ENCODE measurements at places on chromosomes 3 and 15.

GRCh38 chr3:71530903-71531530 is 52.5 kb downstream of the FOXP1 start:
- no peaks in the 10 kb centered on the region for H3K27me3 ChIP-seq
- H3K4me3 ChIP-seq: no peak overlapping the region
- peaks cover 37% of the 10 kb centered on the region for H3K4me1 ChIP-seq

- no peaks in the 10 kb centered on the region for H3K4me1 ChIP-seq
- no peaks in the 10 kb centered on the region for H3K36me3 ChIP-seq
- no peak overlapping the region for H3K4me3 ChIP-seq
- no peak overlapping the region for H3K27ac ChIP-seq
- no peaks in the 10 kb centered on the region for H3K27me3 ChIP-seq
These were observed 229.3 kb downstream of the MCTP2 start for GRCh38 chr15:94460624-94461023.

- no peaks in the 10 kb centered on the region for H3K27me3 ChIP-seq
- no peak overlapping the region for H3K27ac ChIP-seq
- no peaks in the 10 kb centered on the region for H3K4me1 ChIP-seq
- no peaks in the 10 kb centered on the region for H3K36me3 ChIP-seq
These were observed 163.8 kb upstream of the CMC1 start for GRCh38 chr3:28077572-28077971.

GRCh38 chr3:195185583-195185982 is 85.4 kb downstream of the XXYLT1 start:
- H3K4me1 ChIP-seq: peaks cover 37% of the 10 kb centered on the region
- no peaks in the 10 kb centered on the region for H3K27me3 ChIP-seq
- no peak overlapping the region for H3K27ac ChIP-seq
- no peaks in the 10 kb centered on the region for H3K36me3 ChIP-seq
- DNase-seq: no peak

GRCh38 chr3:158763421-158763820 is 31.2 kb upstream of the RARRES1 start:
- H3K4me3 ChIP-seq: no peak overlapping the region
- H3K4me1 ChIP-seq: peaks cover 13% of the 10 kb centered on the region
- H3K27ac ChIP-seq: no peak overlapping the region
- no peaks in the 10 kb centered on the region for H3K36me3 ChIP-seq
- H3K27me3 ChIP-seq: no peaks in the 10 kb centered on the region
- no peak for DNase-seq

DNA sequence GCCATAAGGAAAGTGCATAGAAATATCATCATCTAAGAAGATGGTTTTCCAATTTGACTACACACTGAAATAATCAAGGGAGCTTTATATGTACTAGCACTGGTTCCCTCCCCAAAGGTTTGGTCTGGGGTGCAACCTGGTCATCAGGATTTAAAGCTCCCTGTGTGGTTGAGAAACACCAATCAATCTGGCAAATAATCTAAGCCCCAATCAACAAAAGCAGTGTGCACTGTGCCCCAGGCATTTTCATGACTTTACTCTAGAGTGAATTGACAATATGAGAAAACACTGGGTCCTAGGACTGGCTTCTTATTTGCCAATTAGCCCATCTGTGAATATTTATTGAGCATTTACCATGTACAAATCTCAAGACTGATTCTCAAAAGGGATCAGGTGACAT is 255.1 kb downstream of the MEIS2 start:
- no peaks in the 10 kb centered on the region for H3K4me1 ChIP-seq
- DNase-seq: no peak
- no peaks in the 10 kb centered on the region for H3K27me3 ChIP-seq
- no peak overlapping the region for H3K27ac ChIP-seq
- H3K4me3 ChIP-seq: no peak overlapping the region

DNA sequence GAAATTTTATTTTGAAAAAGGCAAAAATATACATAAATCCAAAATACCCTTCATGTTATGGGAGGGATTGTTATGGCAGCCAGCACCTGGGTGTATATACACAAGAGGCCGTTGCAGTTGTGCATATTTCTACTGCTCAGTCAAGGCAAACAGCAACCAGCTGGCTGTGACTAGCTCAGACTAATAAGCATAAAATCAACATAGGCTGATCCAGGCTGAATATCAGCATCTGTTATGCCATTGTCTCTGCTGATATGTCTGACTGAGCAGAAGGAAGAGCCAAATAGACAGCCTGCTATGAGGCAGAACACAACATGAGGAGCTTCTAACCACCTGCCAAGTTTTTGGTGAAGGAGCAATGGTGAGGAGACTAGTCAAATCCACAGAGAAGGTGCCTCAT is 457.5 kb upstream of the ALCAM start:
- peaks cover 20% of the 10 kb centered on the region for H3K4me1 ChIP-seq
- peak overlapping the region; percentile 84 for H3K27ac ChIP-seq
- H3K4me3 ChIP-seq: no peak overlapping the region
- H3K36me3 ChIP-seq: no peaks in the 10 kb centered on the region

GRCh38 chr3:18840535-18841137 is 307.7 kb upstream of the KCNH8 start:
- H3K27ac ChIP-seq: no peak overlapping the region
- H3K4me1 ChIP-seq: no peaks in the 10 kb centered on the region
- no peak overlapping the region for H3K4me3 ChIP-seq
- no peaks in the 10 kb centered on the region for H3K36me3 ChIP-seq
- no peaks in the 10 kb centered on the region for H3K27me3 ChIP-seq
- no peak for DNase-seq

DNA sequence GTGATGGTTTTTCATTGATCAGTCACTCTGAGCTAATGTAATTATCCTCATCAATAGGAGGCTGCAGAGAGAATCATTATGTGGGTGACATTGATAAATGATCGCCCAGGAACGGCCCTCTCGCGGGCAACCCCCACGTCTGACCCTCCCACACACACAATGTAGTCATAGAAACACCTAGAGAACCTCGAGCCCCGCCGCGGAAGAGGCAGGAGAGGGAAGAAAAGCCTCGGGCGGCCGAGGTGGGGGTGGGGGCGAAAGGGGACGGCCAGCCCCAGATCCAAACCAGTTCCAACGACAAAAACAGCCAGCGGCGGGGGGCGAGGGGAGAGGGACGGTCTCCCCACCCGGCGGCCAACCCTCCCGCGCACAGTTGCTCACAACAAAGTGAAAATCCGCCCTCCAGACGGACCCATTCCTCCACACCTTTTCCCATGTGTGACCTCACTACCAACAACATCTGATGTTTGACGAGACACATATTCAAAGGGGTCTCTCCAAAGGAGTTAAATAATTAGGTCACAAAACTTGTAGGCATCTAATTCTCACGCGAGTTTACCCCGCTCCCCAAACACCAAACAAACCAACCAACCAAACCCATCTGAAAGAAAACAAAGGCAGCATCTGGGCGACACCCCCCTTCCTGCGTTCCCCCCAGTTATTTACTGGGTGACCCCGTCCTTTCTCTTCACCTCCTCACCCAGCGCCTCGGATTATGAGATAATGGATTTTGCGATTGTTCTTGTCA is 213.0 kb downstream of the MEIS2 start:
- peaks cover 4% of the 10 kb centered on the region for H3K36me3 ChIP-seq
- peaks cover 22% of the 10 kb centered on the region for H3K4me1 ChIP-seq
- H3K4me3 ChIP-seq: peak overlapping the region; percentile 59
- peak; percentile 59 for DNase-seq
- H3K27me3 ChIP-seq: peaks cover 57% of the 10 kb centered on the region

DNA sequence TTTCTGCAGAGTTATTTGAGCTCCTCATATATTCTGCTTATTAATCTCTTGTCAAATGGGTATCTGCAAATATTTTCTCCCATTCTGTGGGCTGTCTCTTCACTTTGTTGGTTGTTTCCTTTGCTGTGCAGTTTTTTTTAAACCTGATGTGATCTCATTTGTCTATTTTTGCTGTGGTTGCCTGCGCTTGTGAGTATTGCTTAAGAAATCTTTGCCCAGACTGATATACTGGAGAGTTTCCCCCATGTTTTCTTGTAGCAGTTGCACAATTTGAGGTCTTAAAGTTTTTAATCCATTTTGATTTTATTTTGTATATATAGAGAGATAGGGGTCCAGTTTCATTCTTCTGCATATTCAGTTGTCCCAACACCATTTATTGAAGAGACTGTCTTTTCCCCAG is 102.3 kb downstream of the POLQ start:
- H3K4me1 ChIP-seq: no peaks in the 10 kb centered on the region
- peaks cover 1% of the 10 kb centered on the region for H3K36me3 ChIP-seq
- no peak overlapping the region for H3K27ac ChIP-seq
- no peak overlapping the region for H3K4me3 ChIP-seq
- no peak for DNase-seq

DNA sequence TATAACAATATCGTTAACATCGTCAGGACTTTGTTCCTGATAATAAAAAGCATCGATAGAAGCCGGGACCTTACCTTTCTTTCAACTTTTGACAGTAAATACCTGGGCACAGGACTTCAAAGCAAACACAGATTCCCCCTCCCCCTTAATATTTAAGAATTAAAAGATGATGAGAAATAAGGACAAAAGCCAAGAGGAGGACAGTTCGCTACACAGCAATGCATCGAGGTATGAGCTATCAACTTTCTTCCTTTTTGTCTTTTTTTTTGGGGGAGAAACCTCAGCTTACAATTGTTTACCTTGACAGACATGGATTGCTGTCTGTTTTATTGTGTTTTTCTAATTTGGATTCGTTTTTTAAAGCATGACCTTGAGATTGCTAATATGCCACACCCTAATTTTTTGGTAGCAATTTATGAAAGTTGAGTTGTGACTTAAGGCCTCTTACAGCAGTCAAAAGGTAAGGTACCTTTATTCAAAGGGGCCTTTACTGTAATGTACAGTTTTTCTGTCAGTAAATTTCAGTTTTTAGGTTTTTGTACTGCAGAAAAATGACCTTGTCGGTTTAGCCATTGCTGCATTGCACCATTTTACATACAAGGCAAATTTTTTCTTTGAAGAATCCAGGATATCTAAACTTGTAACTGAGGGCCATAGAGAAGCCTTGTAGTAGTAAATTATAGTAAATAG is 1.1 kb downstream of the CHD2 start:
- H3K4me1 ChIP-seq: peaks cover 13% of the 10 kb centered on the region
- peak overlapping the region; percentile 95 for H3K4me3 ChIP-seq
- peaks cover 16% of the 10 kb centered on the region for H3K36me3 ChIP-seq
- H3K27ac ChIP-seq: peak overlapping the region; percentile 99
- no peak for DNase-seq

- H3K27ac ChIP-seq: no peak overlapping the region
- H3K4me3 ChIP-seq: no peak overlapping the region
- H3K27me3 ChIP-seq: no peaks in the 10 kb centered on the region
- no peaks in the 10 kb centered on the region for H3K4me1 ChIP-seq
These were observed 34.8 kb downstream of the NMNAT3 start for GRCh38 chr3:139642996-139643395.

DNA sequence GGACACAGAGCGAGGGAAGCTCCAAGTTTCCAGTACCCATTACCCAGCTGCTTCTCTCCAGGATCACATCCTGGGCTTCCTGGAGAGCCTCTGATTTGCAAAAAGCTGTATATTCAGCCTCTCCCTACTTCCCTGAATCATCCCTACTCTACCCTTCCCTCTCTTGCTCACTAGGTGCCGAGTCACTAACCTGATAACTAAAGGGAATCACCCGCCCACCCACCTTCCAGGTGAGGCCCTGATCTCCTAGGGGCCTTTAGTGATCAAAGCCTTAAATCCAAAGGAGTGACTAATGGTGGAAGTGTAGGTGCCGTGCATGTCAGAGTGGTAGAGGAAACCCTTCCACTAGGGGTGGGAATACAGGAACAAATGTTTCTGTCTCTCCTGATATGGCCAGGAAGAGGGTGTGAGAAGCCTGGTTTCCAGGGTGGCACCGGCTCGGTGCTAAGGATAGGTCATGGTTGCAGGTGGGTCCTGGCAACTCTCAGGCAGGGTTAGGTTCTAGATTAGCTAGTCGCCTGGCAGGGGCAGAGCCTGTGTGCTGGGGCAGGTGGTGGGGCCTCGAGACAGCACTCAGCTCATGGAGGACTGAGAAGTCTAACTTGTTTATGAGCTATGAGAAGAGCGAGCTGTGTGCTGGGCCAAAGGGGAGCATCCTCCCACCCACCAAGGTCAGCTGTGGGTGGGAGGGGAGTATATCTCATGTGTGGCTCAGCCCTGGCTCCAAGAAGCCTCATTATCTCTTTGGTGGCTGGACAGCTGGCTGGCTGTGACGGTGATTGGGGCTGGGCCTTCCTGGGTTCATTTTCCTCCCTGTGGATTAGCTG is 10.1 kb downstream of the SEMA7A start:
- H3K27ac ChIP-seq: peak overlapping the region; percentile 70
- peaks cover 5% of the 10 kb centered on the region for H3K36me3 ChIP-seq
- no peak overlapping the region for H3K4me3 ChIP-seq
- H3K4me1 ChIP-seq: peaks cover 83% of the 10 kb centered on the region
- DNase-seq: no peak

- H3K4me3 ChIP-seq: no peak overlapping the region
- H3K27ac ChIP-seq: no peak overlapping the region
- no peak for DNase-seq
- peaks cover 8% of the 10 kb centered on the region for H3K4me1 ChIP-seq
These were observed 52.9 kb downstream of the EIF4E3 start for GRCh38 chr3:71672340-71672739.

- H3K36me3 ChIP-seq: no peaks in the 10 kb centered on the region
- H3K4me3 ChIP-seq: no peak overlapping the region
- H3K4me1 ChIP-seq: no peaks in the 10 kb centered on the region
- no peak overlapping the region for H3K27ac ChIP-seq
- DNase-seq: no peak
- no peaks in the 10 kb centered on the region for H3K27me3 ChIP-seq
These were observed 314.8 kb downstream of the DIPK2A start for GRCh38 chr3:144286235-144286910.

- no peak overlapping the region for H3K27ac ChIP-seq
- no peak overlapping the region for H3K4me3 ChIP-seq
- DNase-seq: no peak
- peaks cover under 1% of the 10 kb centered on the region for H3K4me1 ChIP-seq
- no peaks in the 10 kb centered on the region for H3K27me3 ChIP-seq
These were observed 102.7 kb downstream of the ROBO2 start for GRCh38 chr3:77142578-77142977.

GRCh38 chr15:89330119-89330518 is 4.5 kb downstream of the POLG start:
- no peak for DNase-seq
- peaks cover 24% of the 10 kb centered on the region for H3K4me1 ChIP-seq
- H3K27me3 ChIP-seq: no peaks in the 10 kb centered on the region

GRCh38 chr3:165643425-165643824 is 193.8 kb downstream of the BCHE start:
- peak overlapping the region; percentile 3 for H3K4me3 ChIP-seq
- H3K27ac ChIP-seq: peak overlapping the region; percentile 95
- no peaks in the 10 kb centered on the region for H3K27me3 ChIP-seq
- DNase-seq: peak; percentile 73
- H3K36me3 ChIP-seq: no peaks in the 10 kb centered on the region

GRCh38 chr3:122557356-122557755 is 6.7 kb downstream of the PARP9 start:
- DNase-seq: no peak
- no peak overlapping the region for H3K4me3 ChIP-seq
- no peak overlapping the region for H3K27ac ChIP-seq
- no peaks in the 10 kb centered on the region for H3K27me3 ChIP-seq

- no peaks in the 10 kb centered on the region for H3K36me3 ChIP-seq
- no peak overlapping the region for H3K4me3 ChIP-seq
- no peak overlapping the region for H3K27ac ChIP-seq
- no peaks in the 10 kb centered on the region for H3K27me3 ChIP-seq
- no peak for DNase-seq
These were observed 313.4 kb upstream of the NECTIN3 start for GRCh38 chr3:110758208-110758607.
